ENCODE measurements at places on chromosomes 6 and 20.

- no peak for DNase-seq
These were observed 85.1 kb downstream of the EDN3 start for GRCh38 chr20:59385480-59385879.

DNA sequence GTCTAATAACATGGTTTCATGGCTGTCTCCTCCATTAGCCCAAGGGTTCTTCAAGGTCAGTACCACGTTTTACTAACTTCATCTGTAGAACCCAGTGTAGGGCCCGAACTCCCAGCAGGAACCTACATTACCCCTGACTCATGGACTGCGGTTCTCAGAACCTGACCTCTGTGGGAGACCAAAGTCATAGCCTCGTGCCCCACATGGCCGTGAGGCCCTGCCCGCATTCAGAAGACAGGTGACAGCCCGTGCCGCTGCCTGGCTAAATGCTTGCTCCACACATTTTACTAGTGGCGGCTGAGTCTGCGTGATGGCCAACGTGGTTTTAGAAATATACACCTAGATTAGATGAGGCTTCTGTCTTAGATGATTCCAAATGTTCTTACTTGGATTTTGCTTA is 94.9 kb downstream of the CDH4 start:
- no peak for DNase-seq

- no peak for DNase-seq
These were observed 650 bp upstream of the CASP8AP2 start for GRCh38 chr6:89828988-89829471.

DNA sequence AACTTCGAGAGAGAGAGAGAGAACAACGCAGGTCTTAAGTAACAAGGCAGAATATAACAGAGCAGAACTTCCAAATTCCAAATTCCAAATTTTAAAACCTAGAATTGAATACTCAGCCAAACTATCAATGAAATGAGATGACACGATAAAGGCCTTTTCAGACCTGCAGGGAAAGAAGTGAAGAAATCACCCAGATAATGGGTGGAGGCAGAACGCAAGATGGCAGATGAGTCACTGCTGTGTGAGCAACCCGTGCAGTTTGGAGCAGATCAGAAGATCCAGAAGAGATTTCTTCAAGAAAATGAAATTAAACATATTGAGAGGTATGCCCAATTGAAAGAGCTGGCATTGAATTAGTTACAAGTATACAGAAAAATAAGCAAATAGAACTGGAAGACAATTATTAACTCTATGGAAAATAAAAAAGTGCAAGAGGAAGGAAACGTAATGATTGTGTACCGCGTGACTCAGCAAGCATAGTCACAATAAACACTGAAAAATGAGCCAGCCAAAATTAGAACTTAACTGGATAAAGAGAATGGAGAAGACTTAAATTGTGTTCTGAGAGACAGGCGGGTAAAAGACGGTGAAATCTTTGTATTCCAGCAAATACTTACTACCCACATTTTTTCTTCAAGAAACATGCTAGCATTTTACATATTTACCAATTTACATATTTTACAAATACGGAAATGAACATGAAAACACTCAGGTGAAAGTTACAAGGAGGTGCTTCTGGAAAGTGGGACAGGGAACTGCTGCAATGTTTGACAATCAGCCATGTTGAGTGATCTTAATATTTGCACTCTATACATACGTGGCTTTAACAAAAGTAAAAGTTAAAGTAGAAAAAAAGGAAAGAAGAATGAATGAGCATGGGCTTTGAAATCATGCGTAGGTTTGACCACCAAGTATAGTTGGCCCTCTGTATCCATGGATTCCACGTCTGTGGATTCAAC is 87.9 kb upstream of the CDYL start:
- no peak for DNase-seq

DNA sequence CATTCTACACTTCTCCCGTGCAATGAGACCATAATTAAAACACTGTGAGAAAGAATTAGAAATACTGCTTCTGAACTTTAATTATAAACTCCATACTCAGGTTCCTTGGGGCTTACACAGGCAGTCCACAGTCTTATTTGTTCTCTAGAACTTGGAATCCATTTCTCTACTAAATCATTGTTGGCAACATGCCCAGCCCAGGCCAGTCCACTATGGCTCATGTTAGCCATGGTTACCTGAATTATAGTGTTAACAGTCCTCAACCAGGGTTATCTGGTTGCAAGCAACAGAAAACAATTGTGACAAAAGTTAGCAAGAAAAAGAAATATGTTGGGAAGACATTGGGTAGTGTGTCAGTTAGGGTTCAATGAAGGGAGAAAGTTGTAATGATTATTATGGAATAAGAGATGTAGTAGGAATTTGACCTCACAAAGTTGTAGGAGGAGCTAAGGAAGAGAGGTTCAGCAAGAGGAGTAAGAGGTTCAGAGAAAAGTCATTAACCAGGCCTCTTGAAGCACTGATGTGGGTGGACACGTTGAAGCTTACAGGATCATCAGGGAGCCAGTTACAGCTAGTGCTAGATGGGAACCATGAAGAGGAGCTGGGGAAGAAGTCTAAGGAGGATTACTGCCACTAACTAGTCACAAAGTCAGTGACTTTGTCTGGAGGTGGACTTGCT is 352.5 kb upstream of the PRND start:
- no peak for DNase-seq

DNA sequence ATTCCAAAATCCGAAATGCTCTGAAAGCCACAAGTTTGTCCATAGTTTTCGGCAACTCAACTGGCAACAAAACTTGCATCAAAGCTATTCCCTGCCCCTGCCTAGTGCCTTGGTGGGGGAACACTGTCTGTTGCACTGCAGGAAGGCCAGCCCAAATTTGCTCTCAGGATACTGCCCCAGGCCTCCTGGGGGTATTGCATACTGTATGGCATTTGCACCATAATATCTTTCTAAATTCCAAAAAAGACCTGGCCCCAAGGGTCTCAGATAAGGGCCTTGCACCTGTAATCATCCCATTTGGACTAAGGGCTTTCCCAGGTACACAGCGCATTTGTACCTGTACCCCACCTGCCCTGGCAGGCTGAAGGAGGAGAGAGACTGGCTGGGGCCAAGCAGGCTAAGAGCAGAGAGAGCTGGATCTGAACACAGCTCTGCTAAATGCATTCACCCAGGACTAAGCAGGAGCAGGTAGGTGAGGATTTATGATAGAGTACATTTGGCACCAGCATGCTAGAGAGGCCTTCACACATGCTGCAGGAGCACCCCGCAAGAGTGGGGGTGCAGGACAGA is 4.0 kb upstream of the GRM4 start:
- DNase-seq = no peak
